Aortic smooth muscle cell (primary cell): ENCODE measurements at places on chromosomes 1 and 21. TPM values are rescaled to one million over a fixed set of nuclear protein-coding genes. Genes with fewer than 3 reads are reported as not detected.

The S100A9 gene
- 0.19 TPM in 1 of 2 replicates, not detected in the other for total RNA-seq

The DRAXIN gene
- 0.50 and 0.53 TPM in 2 replicates for total RNA-seq

The OLFML3 gene
- 19.6 and 50.0 TPM in 2 replicates for total RNA-seq

The SPRR3 gene
- not detected in 2 replicates for total RNA-seq

The SPRR2G gene
- total RNA-seq: not detected in 2 replicates

The KISS1 gene
- total RNA-seq: not detected in 2 replicates

The CHRNB2 gene
- under 0.01 TPM in 1 of 2 replicates, not detected in the other for total RNA-seq

The SERINC2 gene
- total RNA-seq: 1.7 and 2.1 TPM in 2 replicates

The RRP1B gene
- 14.4 and 15.9 TPM in 2 replicates for total RNA-seq

The CHIA gene
- not detected in 2 replicates for total RNA-seq

The PRKCZ gene
- total RNA-seq: 1.1 and 2.2 TPM in 2 replicates

The IFNAR1 gene
- total RNA-seq: 24.6 and 28.2 TPM in 2 replicates

The PBX1 gene
- total RNA-seq: 53.0 and 60.5 TPM in 2 replicates

The BLZF1 gene
- total RNA-seq: 30.0 and 31.1 TPM in 2 replicates

The TMEM39B gene
- total RNA-seq: 6.1 and 6.8 TPM in 2 replicates

The KLHL21 gene
- 33.8 and 39.5 TPM in 2 replicates for total RNA-seq

The MROH7 gene
- 0.75 and 0.79 TPM in 2 replicates for total RNA-seq

The LAD1 gene
- total RNA-seq: not detected in 2 replicates

The CFAP74 gene
- not detected in 2 replicates for total RNA-seq

The GPR161 gene
- total RNA-seq: 11.4 and 13.2 TPM in 2 replicates

The KLHDC9 gene
- 1.8 and 3.5 TPM in 2 replicates for total RNA-seq

The DNASE2B gene
- not detected in 2 replicates for total RNA-seq

The DIRAS3 gene
- 0.99 and 1.3 TPM in 2 replicates for total RNA-seq

The CAPN9 gene
- not detected in 2 replicates for total RNA-seq

The BRINP2 gene
- total RNA-seq: not detected in 2 replicates

The OR2L5 gene
- not detected in 2 replicates for total RNA-seq

The NUDT4B gene
- 20.1 and 26.1 TPM in 2 replicates for total RNA-seq

The ACKR1 gene
- not detected in 2 replicates for total RNA-seq

The LRRIQ3 gene
- total RNA-seq: 0.26 and 0.68 TPM in 2 replicates

The LCE3D gene
- not detected in 2 replicates for total RNA-seq

The LMO4 gene
- 26.0 and 29.5 TPM in 2 replicates for total RNA-seq

The LCE1F gene
- not detected in 2 replicates for total RNA-seq

The C21orf58 gene
- 3.4 and 6.2 TPM in 2 replicates for total RNA-seq

The GJA9 gene
- total RNA-seq: not detected in 2 replicates

The SELE gene
- total RNA-seq: under 0.01 TPM in 2 replicates

The OR2AK2 gene
- total RNA-seq: not detected in 2 replicates

The CD1D gene
- under 0.01 TPM in 1 of 2 replicates, not detected in the other for total RNA-seq

The DMBX1 gene
- not detected in 2 replicates for total RNA-seq

The GPR37L1 gene
- not detected in 2 replicates for total RNA-seq

The FBXO44 gene
- total RNA-seq: 8.9 and 10.2 TPM in 2 replicates

The NBPF4 gene
- total RNA-seq: not detected in 2 replicates

The SLC37A1 gene
- total RNA-seq: 7.2 and 7.4 TPM in 2 replicates

The PALMD gene
- 19.4 and 78.2 TPM in 2 replicates for total RNA-seq

The ACTN2 gene
- 1.6 and 2.8 TPM in 2 replicates for total RNA-seq

The AVPR1B gene
- total RNA-seq: not detected in 2 replicates

The TFF3 gene
- total RNA-seq: 0.68 TPM in 1 of 2 replicates, not detected in the other

The KCNJ9 gene
- total RNA-seq: under 0.01 and 0.06 TPM in 2 replicates

The C8B gene
- not detected in 2 replicates for total RNA-seq

The C8A gene
- total RNA-seq: not detected in 2 replicates

The NES gene
- total RNA-seq: 124 and 159 TPM in 2 replicates

The GSTM5 gene
- total RNA-seq: 0.92 and 2.0 TPM in 2 replicates

The PHTF1 gene
- total RNA-seq: 33.6 and 36.3 TPM in 2 replicates

The PRDM16 gene
- 25.9 and 47.1 TPM in 2 replicates for total RNA-seq

The FMOD gene
- 4.4 and 6.3 TPM in 2 replicates for total RNA-seq

The OR6K3 gene
- not detected in 2 replicates for total RNA-seq

The SYPL2 gene
- 0.13 and 0.62 TPM in 2 replicates for total RNA-seq

The S100A2 gene
- 2.4 and 4.0 TPM in 2 replicates for total RNA-seq
